T-helper 1 cell treated with Interleukin-12 subunit alpha and Interleukin-12 subunit beta and Interleukin-4 antibody, amounts not matched to agents 30 ng/mL and 1 ng/mL, for 36 hours (primary cell): ENCODE measurements at places on chromosomes 6 and 20. TPM values are rescaled to one million over a fixed set of nuclear protein-coding genes. Genes with fewer than 3 reads are reported as not detected.

The BTN1A1 gene
- not detected in 2 replicates for total RNA-seq

The ORC3 gene
- total RNA-seq: 32.9 and 35.1 TPM in 2 replicates

The RAB32 gene
- total RNA-seq: 0.90 and 1.4 TPM in 2 replicates

The GNRH2 gene
- 1.3 and 1.8 TPM in 2 replicates for total RNA-seq

The HCK gene
- total RNA-seq: 1.5 and 1.8 TPM in 2 replicates

The FHL5 gene
- total RNA-seq: not detected in 2 replicates

The TDRD6 gene
- not detected in 2 replicates for total RNA-seq
